Skin of body (tissue), 3 donors: ENCODE measurements at places on chromosomes 11 and 22. TPM values are rescaled to one million over a fixed set of nuclear protein-coding genes. Genes with fewer than 3 reads are reported as not detected.

The UBQLN3 gene
- 0.49 TPM for total RNA-seq

The RAC2 gene
- 5.7 TPM for total RNA-seq

The MUC2 gene
- total RNA-seq, result under 0.01 TPM

The APIP gene
- 18.6 TPM for total RNA-seq

The MDK gene
- total RNA-seq, result 70.1 TPM

The UPB1 gene
- 0.39 TPM for total RNA-seq

The OSM gene
- 1.3 TPM for total RNA-seq

The HIC2 gene
- 4.8 TPM for total RNA-seq

The CALCB gene
- 0.20 TPM for total RNA-seq

The MAP6 gene
- total RNA-seq, result 1.9 TPM

The RIMBP3B gene
- 0.10 TPM for total RNA-seq

The TRAF6 gene
- total RNA-seq, result 10.0 TPM

The HBE1 gene
- total RNA-seq, result 27.0 TPM

The SHANK3 gene
- total RNA-seq, result 7.2 TPM

The TRIM66 gene
- total RNA-seq, result 5.1 TPM
